ENCODE measurements at places on chromosomes 13 and 19.

DNA sequence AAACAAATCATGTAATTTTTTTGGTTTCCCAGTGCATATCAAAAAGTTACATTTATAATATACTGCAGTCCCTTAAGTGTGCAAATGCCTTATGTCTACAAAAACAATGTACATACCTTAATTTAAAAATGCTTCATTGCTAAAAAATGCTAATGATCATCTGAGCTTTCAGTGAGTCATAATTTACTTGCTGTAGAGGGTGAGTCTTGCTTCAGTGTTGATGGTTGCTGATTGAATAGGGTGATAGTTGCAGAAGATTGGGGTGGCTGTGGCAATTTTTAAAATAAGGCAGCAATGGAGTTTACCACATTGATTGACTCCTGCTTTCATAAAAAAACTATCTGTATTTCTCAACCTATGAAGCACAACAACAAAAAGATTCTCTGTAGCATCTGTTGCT, 613.9 kb downstream of the TBC1D4 start:
- no peak for DNase-seq

DNA sequence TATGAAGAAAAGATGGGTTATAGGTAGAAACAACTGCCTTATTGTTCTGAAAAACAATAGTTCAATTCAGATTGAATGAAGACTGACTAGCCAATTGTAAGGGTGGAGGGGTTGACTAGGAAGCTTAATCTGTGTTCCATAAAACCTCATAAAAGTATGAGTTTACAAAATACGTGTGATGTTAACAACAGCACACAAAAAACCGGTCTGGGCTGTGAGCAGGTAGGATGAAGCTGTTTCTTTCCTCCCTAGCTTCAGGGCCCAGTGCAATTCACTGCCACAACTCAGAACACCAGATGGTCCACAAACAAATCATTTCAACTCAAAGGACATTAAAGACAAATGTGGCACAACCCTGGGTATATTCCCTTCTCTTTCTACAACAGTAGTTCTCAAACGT, 3.2 kb downstream of the OXGR1 start:
- DNase-seq, result no peak

DNA sequence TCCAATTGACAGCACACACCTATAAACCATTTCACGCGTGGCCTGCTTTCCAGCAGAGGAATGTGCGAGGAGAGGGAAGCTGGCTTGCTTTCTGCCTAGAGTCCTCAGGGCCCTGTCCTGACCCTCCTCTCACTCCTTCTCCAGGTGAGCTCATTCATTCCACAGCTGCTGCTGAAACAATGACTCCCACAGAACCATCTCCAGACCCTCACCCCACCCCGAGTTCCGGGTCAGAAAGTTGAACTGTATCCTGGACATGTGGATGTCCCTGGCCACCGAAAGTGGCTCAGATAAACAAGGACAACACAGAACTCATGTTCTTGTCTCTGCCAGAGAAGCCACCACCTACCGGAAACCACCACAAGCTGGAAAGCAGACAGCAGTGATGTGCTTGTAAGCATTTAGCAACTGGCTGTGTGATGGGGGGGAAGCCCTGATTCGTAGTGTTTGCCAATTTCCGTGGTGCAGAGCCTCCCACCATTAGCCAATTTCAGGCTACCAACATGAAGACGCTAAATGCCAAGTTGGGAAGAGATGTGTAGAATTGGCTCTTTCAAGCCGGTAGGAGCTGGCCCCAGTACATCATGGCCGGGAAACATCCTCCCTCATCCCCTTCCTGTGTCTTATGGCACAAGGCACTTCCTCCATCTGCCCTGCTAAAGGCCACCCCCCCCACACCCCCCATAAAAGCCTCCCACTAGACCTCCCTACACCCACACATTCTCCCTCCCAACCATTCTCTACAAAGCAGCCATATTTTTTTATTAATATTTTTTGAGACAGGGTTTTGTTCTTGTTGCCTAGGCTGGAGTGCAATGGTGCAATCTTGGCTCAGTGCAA, 5.0 kb downstream of the SYCE2 start:
- DNase-seq, result no peak

GRCh38 chr13:38814331-38814730, 127.5 kb downstream of the FREM2 start:
- no peak for DNase-seq

GRCh38 chr19:41872775-41873647, 4.1 kb upstream of the CD79A start:
- DNase-seq, result peak; percentile 44

DNA sequence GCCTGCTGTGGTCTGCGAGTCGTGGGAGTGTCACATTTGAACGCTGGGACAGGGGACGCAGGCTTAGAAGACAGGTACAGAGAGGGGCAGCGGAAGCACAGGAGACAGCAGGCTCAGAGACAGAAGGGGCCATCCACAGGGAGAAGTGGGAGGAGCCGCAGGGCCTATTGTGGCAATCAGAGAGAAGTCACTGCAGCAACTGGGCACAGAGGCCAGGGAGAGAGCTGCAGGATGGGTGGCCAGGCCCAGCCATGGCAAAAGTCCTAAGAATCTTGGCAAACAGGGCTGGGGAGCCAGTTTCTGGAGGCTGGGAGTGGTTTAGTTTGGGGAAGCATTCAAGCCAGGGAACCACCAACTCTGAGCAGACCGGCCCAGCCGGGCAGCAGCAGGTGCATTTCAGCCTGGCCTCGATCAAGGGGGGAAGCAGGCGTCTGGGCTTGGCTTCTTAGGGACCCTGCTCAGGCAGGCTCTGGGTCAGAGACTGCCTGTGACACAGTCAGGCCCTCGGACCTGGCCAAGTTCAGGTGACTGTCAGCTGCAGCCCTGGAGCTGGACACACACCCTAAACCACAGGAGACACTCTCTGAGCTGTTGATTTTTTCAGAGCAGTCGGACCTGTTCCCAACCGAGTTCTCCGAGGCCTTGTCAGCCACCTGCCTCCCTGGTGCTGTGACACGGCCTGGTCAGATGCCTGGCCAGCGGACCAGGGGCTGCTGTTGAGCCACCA, 11.8 kb downstream of the SH3GL1 start:
- DNase-seq, result no peak

DNA sequence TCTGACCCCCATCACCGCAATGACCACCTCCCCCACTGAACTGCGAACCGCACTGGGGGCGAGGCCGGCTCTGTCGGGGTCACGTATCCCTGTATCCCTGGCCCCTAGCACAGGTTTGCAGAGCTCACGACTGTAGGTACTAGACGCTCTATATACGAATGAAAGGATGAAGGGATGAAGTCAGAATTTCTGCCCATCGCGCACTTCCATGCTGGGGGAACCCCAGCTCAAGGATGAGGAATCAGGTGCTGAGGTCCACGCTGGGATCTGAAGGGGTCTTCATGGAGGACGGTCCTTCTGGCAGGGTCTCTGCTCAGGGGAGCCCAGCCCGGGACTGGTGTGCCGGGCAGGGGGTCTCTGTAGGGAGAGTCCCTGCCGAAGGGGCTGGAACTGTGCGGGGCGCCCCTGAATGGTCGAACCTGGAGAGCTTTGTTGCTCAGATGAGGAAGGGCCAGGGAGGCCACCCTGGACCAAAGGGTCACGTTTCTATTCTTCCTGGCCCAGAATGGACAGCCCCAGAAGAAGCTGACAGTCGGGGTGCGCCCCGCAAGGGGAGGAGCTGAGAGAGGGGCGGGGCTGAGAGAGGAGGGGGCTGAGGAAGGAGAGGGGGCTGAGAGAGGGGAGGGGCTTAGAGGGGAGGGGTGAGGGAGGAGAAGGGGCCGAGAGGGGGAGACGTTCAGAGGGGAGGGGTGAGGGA, 37.9 kb upstream of the SEMA6B start:
- DNase-seq, result no peak

DNA sequence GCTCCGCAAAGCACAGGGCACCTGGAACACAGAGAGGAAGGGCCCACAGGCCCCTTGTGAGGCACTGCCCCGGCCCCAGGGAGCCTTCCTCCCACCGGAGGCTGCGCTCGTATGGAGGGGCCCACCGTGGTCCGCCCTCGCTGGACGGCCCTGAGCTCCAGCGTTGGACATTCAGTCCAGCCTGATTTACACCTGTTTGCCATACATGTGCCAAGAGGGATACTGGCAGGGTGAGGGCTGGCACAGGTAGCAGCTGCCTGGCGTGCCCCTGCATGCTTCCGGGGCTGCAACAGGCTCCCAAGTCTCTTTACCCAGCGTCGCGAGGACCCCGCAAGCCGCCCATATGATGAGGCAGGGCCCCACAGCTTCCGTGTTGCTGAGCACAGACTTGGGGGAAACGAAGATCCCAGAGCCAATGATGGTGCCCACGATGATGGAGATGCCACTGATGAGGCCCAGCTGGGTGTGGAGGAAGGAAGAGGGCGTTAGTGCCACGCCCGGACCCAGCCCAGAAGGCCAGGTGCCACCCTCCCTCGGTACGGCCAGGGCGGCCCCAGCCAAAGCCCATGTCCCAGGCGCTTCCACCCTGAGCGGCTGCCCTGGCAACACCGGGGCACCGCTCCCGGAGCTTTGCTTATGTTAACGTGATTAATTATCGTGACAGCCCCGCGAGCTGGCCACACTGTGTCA, 5.1 kb downstream of the SLC7A9 start:
- no peak for DNase-seq

All from NCI-H774 (cell line).